ENCODE measurements at places on chromosomes 6 and 20.

DNA sequence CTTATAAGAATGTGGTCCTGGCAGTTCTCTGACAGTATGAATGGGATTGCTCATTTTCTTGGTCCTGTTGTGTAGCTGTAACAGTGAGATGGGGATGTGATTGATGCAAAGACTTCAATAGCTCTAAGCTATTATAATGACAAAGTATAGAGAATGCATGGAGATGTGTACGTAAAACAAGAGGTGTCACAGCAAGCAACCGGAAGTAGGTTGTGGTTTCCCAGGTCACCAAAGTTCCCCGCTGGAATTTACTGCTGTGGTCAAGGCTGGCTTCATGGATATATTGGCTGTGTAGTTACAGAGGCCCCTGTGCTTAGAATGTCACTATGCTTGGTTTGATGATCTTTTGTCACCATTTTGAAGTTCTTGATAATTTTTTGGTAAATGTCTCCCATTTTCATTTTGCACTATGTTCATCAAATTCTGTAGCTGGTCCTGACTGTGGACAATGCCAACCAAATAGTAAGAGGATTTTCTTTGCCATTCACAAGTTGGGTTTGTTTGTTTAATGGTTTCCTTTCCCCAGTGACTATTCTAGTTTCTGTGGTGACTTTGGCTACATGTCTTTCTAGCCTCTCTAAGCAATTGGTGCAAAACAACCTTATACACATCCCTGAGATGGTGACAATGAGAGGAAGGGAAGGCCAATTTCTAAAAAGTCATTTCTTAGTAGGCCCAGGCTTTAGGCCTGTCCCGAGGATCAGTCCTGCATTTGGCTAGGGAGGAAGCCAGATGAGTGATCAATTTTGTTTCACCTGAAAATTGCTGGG lies 10.5 kb downstream of the DNAH8 start:
- DNase-seq = no peak

DNA sequence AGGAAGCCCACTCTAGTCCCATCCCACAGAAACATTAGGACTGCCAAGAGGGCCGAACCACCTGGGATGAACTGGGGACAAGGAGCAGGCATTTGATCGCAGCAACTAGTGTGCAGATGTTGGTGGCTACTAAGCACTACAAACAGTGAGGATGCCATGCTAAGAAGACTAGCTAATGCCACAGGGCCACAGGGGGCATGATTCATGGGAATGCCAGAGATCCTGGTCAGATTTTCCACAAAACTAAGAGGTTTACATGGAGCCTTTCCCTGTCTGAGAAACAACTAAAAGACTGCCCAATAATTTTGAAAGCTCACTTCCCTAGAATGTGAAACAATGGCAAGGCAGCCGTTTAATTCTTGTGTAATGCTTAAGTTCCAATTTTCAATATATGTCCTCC lies 375.9 kb upstream of the PTCHD4 start:
- no peak for DNase-seq

DNA sequence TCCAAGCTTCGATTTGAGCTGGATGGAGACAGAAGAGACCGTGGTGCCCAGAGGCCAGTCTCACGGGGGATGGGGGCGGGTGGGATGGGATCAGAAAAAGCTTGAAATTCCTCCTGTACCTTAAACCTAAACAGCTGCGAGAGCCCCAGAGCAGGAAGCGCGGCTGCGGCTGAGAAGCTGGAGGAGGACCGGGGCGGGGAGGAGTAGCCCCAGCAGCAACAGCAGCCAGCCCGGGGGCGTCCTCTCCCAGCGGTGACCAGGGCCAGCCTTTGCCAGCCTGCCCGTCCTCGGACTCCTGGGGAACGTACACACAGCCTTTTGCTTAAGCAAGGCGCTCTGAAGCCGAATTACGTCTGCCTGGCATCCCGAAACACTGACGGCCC lies 17.4 kb upstream of the PRDM13 start:
- DNase-seq = peak; percentile 29

- no peak for DNase-seq
Observed at GRCh38 chr20:41229259-41229658, 88.3 kb downstream of the ZHX3 start.

GRCh38 chr6:121857551-121857950 lies 422.1 kb downstream of the GJA1 start:
- no peak for DNase-seq

DNA sequence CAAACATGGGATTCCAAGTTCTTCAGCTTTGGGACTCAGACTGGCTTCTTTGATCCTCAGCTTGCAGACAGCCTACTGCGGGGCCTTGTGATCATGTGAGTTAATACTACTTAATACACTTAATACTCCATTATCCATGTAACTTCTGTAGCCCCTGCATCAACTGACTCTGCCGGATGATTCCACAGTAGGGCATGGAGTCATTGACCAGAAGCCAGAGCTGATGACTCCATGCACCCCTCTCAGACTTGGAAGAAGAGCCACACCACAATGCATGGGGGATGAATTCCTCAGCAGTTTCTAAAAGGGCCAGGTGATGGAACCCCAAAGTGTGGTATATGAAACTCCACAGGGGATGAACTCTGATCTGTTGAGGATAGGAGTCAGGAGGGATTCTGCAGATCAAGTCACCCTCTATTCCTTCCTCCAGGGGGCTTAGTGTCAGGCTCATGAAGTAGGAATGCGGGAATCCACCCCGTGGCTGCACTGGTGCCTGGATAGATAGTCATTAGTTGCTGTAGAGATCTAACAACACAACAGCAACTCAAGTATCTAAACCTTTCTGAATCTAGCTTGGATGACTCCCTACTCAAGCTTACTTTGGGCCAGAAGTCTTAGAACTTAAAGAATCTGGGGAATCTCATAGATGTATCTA lies 70.2 kb downstream of the GPR6 start:
- DNase-seq = no peak

- DNase-seq = no peak
Observed at GRCh38 chr20:60667641-60668040, 584.4 kb upstream of the CDH4 start.

- DNase-seq = no peak
Observed at GRCh38 chr6:496649-497048, 105.1 kb downstream of the IRF4 start.

DNA sequence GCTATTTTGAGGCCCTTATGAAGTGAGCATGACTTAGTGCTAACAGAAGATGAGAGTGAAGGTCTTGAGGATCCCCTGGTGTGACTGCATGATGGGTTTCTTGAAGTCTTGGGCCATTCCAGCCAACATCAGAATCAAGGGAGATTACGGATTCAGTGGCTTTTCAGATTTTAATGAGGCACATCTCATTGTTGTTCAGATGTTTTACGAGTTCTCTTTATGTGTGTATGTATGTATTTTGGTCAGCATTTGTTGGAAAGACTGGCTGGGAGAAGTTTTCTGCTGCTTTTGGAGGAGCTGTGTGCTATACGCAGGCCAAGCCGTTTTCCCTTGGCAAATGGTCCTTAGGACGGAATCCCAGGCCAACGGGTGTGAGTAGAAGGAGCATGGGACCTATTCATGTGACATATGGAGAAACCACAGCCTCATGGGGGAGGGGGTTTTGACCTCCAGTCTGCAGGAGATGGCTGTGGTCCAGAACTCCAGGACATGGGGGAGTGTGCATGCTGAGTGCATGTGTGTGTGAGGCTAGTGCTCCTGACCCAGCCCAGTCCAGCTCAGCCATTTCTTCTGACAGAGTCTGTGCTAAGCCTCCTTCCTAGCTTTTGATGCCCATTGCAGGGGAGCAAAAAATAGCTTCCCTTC lies 35.3 kb downstream of the CHMP4B start:
- no peak for DNase-seq

- no peak for DNase-seq
Observed at GRCh38 chr6:166438211-166438861, 55.6 kb upstream of the MPC1 start.

GRCh38 chr6:12327391-12327790 lies 37.2 kb downstream of the EDN1 start:
- DNase-seq = peak; percentile 35

- no peak for DNase-seq
Observed at GRCh38 chr6:116797585-116797984, 31.3 kb downstream of the GPRC6A start.

DNA sequence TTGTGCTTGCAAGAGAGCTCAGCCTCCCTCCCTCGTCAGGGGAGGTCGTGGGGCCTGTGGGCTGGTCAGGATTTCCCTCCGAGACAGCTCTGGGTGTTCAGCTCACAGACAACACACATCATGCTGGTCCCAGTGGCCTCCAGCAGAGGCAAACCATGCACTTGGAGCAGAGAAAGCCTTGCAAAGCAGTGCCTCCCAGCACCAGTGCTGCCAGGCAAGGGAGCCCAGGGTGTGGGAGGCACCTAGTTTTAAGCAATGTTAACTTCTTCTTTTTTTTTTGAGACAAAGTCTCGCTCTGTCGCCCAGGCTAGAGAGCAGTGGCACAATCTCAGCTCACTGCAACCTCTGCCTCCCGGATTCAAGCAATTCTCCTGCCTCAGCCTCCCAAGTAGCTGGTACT lies 34.0 kb upstream of the INSM1 start:
- DNase-seq = no peak

DNA sequence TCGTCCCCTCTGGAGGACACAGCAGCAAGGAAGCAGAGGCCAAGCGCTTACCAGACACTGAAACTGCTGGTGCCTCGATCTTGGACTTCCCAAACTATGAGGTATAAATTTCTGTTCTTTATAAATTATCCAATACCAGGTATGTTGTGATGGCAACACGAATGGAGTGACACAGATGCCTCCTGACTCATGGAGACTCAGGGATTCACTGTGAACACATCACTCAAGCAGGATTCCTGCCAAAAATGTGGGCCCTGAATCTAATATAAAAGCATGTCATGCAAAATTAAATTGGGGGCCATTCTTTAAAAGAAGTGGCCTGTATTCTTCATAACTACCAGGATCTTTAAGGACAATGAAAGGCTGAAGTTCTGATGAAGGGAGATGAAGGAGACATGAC lies 52.5 kb upstream of the SLC22A23 start:
- no peak for DNase-seq

- no peak for DNase-seq
Observed at GRCh38 chr6:146578054-146578453, 20.7 kb upstream of the ADGB start.

DNA sequence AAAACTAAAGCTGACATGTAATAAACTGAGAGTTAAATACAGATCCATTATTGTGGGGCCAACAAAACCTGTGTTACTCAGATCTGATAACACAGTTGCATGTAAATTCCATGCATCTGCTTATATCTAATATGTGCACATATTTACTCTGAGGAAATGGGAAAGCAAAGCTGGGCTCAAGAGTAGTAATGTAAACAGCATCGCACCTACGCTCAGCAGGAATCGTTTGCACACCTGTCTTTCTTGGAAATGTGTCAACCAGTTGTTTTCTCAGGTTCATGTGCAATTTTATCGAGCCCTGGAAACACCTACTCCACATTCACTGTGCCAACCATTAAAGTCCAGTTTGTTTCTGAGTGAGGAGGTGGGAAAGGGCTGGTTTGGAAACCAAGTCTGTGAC lies 80.3 kb upstream of the CNKSR3 start:
- DNase-seq = no peak

All from AG08396 (cell line).